ENCODE measurements at places on chromosomes 5 and 9.

DNA sequence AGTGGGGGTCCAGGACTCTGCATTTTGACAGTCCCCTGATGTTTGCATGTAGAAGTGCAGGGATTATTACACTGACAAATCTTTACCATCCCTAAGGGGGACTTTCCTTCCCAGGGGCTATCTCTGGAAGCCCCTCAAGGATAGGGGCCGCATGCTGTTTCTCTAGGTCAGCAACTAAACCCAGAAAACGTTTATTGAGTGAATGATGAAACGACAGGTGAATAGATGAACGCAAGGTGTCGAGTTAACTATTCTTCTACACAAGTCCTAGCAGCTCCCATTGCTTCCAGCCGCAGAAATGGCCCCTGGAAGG lies 281 bp upstream of the HSD17B4 start:
- DNase-seq: no peak

DNA sequence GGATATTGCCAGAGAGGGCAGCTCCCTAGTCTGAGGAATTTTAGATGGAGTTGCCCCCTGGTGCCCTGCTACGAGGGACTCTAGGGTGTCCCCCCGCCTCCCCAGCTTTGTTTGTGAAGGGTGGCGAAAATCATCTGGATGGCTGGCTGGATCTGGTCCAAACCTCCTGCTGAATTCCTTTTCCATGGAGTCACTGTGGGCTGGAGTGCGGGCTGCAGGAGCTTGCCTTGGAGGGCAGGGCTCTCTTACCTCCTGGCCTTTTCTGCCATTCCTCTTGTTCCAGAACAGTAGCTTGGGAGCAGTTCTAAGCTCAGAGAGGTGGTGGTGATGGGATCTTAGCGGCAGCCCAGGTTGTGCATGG lies 2.1 kb downstream of the SYNPO start:
- DNase-seq: no peak

DNA sequence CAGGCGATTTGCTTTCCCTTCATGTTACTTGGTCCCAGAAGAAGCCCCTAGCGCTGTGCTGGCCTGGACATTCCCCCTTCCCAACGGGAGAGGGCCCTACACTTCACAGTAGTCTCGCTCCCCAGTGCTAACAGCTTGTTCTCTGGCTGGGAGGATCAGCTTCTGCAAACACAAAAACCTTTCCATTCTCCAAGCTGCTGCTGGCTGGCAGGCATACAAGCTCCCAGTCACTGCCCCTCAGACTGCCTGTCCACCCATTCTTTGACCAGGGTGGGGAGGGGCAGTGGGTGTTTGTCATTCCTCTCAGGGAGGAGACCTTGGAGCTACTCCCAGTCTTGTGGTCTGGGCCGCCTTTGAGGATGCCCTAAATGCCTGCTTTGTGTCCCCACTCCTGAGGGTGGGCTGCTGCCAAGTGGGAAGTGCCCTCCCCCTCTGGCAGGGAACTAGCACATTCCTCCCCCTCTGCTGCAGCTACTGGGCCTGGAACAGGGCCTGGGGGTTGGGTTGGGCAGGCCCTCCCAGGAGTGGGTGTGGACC lies 20.8 kb downstream of the ENHO start:
- no peak for DNase-seq

GRCh38 chr9:135909371-135909770 lies 2.0 kb upstream of the CAMSAP1 start:
- no peak for DNase-seq

- DNase-seq: no peak
Measured at GRCh38 chr9:101579711-101580545, 14.8 kb downstream of the PPP3R2 start.

GRCh38 chr5:87751824-87752223 lies 339.1 kb upstream of the CCNH start:
- DNase-seq: no peak
